ENCODE measurements at places on chromosomes 6 and 20. TPM values are rescaled to one million over a fixed set of nuclear protein-coding genes. Genes with fewer than 3 reads are reported as not detected.

GRCh38 chr6:81487489-81487888 lies 265.0 kb downstream of the TENT5A start:
- DNase-seq, result no peak

C20orf204 gene
- 0.45 TPM for total RNA-seq

RNF144B gene
- total RNA-seq, result 191 TPM

DNA sequence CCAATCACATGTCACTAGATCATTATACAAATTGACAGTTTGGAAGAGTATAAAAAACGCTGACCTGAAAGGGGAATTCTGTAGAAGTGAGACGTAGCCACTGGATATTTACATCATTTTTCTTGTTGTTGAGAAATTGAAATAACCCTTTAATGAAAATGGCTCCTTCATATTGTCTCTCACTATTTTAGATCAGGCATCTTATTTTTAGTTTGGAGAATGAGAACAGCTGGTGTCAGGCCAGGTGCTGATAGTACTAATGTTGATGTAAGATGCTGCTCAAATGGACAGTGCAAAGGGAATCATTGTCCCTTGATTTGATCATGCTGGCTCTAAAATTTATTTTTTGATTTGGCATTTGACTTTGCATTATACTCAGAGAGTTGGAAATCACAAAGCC lies 17.4 kb downstream of the NKAIN2 start:
- DNase-seq, result no peak

ZNF337 gene
- 22.6 TPM for total RNA-seq

DNA sequence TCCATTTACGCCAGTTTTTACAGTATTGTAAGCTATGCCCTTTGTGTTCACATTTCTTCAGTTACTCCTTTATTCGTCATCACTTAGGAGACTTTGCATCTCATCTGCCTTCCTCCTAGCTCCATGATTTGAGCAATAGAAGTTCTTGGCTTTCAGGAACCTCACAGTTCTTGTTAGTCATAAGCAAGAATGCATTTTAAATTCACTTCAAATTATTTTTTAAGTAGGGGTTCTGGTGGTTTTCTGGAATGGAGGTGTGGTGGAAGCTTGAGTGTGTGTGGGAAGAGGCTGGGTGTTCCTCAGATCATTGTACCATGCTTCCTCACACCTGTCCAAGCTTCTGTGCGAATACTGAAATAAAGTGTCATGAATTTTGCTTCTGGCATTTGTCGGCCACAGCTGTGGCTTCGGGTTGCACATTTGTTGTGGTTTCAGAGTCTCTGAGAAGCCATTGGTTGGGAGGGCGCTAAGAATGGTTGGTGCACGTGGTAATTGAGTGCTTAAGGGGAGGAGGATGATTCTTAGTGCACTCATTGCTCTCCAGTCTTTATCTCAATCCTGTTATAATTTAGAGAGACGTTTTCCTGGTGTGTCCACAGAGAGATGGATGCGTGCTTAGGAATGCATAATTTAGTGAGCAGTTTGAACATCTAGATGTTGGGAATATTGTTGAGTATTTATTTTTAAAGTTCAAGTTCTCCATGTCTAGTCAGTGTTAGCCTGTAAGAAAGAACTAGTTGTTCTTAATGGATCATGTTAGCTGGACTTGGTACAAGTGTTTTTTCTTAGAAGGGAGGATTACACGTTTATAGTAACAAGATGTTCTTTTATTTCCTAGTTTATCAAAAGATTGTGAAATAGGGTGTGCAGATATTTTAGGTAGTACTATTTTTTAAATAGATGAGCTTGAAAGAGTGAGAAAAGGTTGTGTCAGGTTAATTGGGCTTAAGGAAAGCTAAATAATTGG lies 31.9 kb downstream of the FOXO3 start:
- DNase-seq, result peak; percentile 95

DNA sequence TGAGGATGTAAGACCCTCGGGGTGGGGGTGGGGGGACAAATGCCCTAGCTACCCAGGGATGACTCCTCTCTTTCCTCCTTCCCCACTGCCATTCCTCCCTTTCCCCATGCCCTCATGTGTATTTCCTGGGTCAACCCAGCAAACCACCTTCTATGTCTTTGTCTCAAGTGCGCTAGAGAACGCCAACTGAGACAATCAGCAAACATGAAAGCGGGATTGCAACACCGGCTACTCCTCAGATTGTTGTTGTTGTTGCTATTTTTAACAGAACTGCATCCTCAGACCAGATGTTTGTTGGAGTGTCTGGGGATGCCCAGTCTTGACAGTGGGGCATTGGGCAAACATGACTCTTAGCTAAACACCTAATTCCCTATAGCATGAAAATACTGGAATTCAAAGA lies 39.3 kb upstream of the HIVEP1 start:
- no peak for DNase-seq

HDGFL1 gene
- not detected for total RNA-seq
